ENCODE measurements at places on chromosomes 7 and 10. TPM values are rescaled to one million over a fixed set of nuclear protein-coding genes. Genes with fewer than 3 reads are reported as not detected.

CAMK2B gene
- total RNA-seq, result 0.27 TPM

TRIM50 gene
- not detected for total RNA-seq

RRP12 gene
- total RNA-seq, result 33.5 TPM

NEUROG3 gene
- not detected for total RNA-seq

NRP1 gene
- 2.8 TPM for total RNA-seq

UPF2 gene
- total RNA-seq, result 37.7 TPM

PON1 gene
- total RNA-seq, result not detected

BUD23 gene
- 66.8 TPM for total RNA-seq

GPER1 gene
- total RNA-seq, result 0.14 TPM

SLC39A12 gene
- total RNA-seq, result not detected

LRIT1 gene
- not detected for total RNA-seq

CRPPA gene
- 1.2 TPM for total RNA-seq

MALRD1 gene
- total RNA-seq, result not detected

CALML5 gene
- not detected for total RNA-seq

MINDY4 gene
- total RNA-seq, result 1.2 TPM

Measured in T-helper 2 cell treated with Interferon-gamma antibody and Interleukin-4, amounts not matched to agents 100 ng/mL and 5 ng/mL, for 36 hours (primary cell).